ENCODE measurements at places on chromosomes 11 and 22. TPM values are rescaled to one million over a fixed set of nuclear protein-coding genes. Genes with fewer than 3 reads are reported as not detected.

GRCh38 chr11:133020372-133020714 lies 512.0 kb downstream of the OPCML start:
- H3K4me1 ChIP-seq: no peaks in the 10 kb centered on the region
- H3K4me3 ChIP-seq: no peak overlapping the region

- peak overlapping the region; percentile 87 for H3K27ac ChIP-seq
- peak; percentile 55 for DNase-seq
- no peaks in the 10 kb centered on the region for H3K27me3 ChIP-seq
Observed at GRCh38 chr22:37484480-37485394, 1.4 kb downstream of the MFNG start.

GRCh38 chr22:19905347-19906276 lies 36.0 kb upstream of the COMT start:
- no peaks in the 10 kb centered on the region for H3K36me3 ChIP-seq
- H3K4me1 ChIP-seq: no peaks in the 10 kb centered on the region
- H3K27me3 ChIP-seq: no peaks in the 10 kb centered on the region

GRCh38 chr22:46996595-46997310 lies 234.3 kb downstream of the TBC1D22A start:
- H3K27ac ChIP-seq: no peak overlapping the region
- no peaks in the 10 kb centered on the region for H3K27me3 ChIP-seq
- peaks cover 20% of the 10 kb centered on the region for H3K4me1 ChIP-seq
- peaks cover 3% of the 10 kb centered on the region for H3K36me3 ChIP-seq
- H3K4me3 ChIP-seq: no peak overlapping the region

GRCh38 chr11:118194835-118195627 lies 18.6 kb upstream of the SCN2B start:
- H3K27ac ChIP-seq: peak overlapping the region; percentile 40
- peaks cover 21% of the 10 kb centered on the region for H3K4me1 ChIP-seq
- peak; percentile 48 for DNase-seq
- no peak overlapping the region for H3K4me3 ChIP-seq
- no peaks in the 10 kb centered on the region for H3K36me3 ChIP-seq
- no peaks in the 10 kb centered on the region for H3K27me3 ChIP-seq

- no peaks in the 10 kb centered on the region for H3K27me3 ChIP-seq
- no peak overlapping the region for H3K27ac ChIP-seq
- no peaks in the 10 kb centered on the region for H3K4me1 ChIP-seq
- no peaks in the 10 kb centered on the region for H3K36me3 ChIP-seq
- H3K4me3 ChIP-seq: no peak overlapping the region
- DNase-seq: no peak
Observed at GRCh38 chr11:91922846-91923245, 301.8 kb upstream of the FAT3 start.

- H3K4me3 ChIP-seq: no peak overlapping the region
- H3K27ac ChIP-seq: no peak overlapping the region
- no peaks in the 10 kb centered on the region for H3K4me1 ChIP-seq
Observed at GRCh38 chr11:7903940-7904339, 27.1 kb downstream of the OR10A6 start.

DNA sequence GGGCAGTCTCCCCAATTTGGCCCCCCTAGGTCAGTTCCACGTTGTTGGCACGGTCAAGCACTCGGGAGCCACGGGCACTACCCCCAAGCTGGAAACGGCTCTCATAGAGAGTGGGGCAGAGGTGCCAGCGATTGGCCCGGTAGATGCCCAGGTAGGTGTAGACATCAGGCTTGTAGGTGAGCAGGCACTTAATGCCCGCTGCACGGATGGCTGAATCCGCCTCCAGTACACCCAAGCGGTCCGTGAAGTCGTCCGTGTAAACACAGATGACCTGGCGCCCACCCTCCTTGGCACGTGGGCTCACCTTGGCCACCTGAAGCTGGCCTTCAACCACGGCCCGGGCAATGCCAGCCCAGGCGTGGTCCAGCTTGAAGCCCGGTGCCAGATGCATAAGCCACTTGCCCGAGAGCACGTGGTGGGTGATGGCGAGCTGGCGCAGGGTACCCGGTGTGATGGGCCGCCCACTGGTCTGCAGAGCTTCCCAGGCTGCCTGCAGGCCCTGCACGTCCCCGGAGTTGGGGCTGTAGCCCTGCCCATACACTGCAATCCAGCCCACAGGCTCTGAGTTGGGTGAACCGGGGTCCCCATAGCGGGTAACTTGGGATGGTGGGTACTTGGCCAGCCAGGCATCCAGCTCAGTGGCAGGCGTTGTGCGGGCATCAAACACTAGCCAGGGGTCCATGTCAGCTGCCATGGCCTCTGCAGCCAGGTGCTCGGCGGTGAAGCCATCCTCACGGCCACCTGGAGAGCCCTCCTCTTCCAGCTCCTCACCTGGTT lies 1.2 kb downstream of the C11orf68 start:
- peaks cover 64% of the 10 kb centered on the region for H3K4me1 ChIP-seq
- H3K27ac ChIP-seq: peak overlapping the region; percentile 97
- DNase-seq: no peak
- H3K36me3 ChIP-seq: peaks cover 14% of the 10 kb centered on the region
- H3K4me3 ChIP-seq: peak overlapping the region; percentile 76
- no peaks in the 10 kb centered on the region for H3K27me3 ChIP-seq

- no peaks in the 10 kb centered on the region for H3K27me3 ChIP-seq
- peaks cover 9% of the 10 kb centered on the region for H3K36me3 ChIP-seq
- peaks cover 16% of the 10 kb centered on the region for H3K4me1 ChIP-seq
- no peak overlapping the region for H3K27ac ChIP-seq
Observed at GRCh38 chr11:2995031-2995561, 3.0 kb upstream of the NAP1L4 start.

DNA sequence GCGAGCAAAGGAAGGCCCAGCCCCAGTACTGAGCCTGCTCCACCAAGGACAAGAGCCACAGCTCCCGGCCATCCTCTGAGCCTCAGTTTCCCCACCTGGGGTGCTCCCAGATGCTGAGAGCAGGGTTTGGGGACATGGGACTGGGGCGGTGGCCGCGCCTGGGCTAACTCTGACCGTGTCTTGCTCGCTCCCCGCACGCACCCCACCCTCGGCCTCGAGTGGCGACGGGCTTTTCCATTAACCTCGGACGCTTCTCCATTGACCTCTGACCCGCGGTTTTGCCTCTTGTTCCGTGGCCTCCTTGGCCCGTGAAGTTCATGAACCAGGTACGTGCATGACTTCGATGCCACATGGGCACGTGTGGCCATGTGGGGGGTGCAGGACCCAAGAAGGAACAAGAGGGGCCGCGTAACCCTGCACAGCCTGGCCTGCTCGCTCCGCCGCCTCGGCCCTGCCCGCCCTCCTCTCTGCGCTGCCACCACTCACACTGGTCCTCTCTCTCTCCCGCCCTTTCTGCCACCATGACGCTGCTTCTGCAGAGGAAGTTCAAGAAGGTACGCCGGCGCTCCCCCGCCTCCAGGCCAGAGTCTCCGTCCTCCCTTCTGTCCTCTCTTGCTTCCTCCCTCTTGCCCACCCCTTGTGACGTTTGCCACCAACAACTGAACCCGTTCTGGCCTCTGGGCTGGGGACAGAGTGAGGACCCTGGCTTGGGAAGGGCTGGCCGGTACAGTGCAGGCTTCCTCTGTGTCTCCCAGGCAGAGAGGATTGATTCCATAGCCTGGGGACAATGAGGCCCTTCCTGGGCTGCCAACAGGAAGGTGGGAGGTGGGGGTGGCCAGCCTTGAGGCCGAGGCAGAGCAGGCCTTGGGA lies 6.9 kb downstream of the TNNT3 start:
- H3K27me3 ChIP-seq: no peaks in the 10 kb centered on the region
- no peak for DNase-seq
- H3K36me3 ChIP-seq: no peaks in the 10 kb centered on the region
- no peak overlapping the region for H3K4me3 ChIP-seq

DNA sequence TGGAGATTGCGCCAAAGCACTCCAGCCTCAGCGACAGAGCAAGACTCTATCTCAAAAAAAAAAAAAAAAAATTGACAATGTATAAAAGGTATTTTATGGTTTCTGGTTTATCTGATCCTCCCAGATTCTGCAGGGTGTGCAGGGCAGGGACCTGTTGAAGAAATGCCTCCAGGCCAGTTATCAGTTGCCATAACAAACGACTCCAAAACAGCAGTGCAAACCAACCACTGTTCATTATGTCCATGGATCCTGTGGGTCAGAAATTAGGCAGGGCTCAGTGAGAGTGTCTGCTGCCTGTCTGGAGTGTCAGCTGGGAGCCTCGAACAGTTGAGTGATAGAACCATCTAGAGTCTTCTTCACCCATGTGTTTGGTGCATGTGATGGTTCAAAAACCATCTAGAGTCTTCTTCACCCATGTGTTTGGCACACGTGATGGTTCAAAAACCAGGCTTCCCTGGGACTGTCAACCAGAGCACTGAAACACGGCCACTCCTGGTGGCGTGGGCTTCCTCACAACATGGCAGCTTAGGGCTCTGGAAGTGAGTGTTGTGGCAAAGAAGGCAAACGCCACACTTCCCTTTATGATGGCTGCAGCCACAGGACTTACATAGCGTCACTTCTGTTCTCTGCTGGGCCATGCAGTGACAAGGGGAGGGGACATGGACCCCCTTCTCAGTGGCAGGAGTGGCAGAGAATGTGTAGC lies 115.1 kb upstream of the CRYBB3 start:
- DNase-seq: no peak
- H3K4me3 ChIP-seq: no peak overlapping the region
- H3K4me1 ChIP-seq: peaks cover 36% of the 10 kb centered on the region
- no peak overlapping the region for H3K27ac ChIP-seq
- no peaks in the 10 kb centered on the region for H3K36me3 ChIP-seq
- H3K27me3 ChIP-seq: no peaks in the 10 kb centered on the region

DNA sequence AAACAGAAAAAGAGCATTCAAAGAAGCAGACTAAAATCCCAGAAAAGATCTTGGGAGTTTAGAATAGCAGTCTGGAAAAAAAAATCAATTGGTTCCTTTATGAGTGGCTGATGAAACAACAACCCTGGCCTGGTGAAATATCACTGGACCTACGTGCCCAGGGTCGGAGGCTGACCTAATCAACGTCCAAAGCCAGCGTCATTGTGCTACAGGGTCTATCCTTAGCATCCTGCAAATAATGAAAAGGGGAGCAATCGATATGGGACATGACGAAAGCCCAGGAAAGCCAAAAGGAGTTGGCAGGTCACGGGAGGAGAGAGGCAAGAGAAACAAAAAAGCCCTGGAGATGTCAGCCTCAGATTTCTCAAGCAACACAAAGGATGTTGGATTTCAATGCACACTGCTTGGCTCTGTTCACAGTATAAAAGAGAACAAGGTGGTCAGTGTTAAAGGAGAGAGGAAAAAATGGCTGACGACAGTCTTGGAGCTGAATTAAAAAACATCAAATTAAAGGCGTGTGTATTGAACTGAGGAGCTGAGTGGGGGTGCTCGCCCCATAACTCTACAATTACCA lies 148.8 kb downstream of the BLID start:
- no peaks in the 10 kb centered on the region for H3K36me3 ChIP-seq
- no peaks in the 10 kb centered on the region for H3K27me3 ChIP-seq
- no peak for DNase-seq
- H3K4me1 ChIP-seq: no peaks in the 10 kb centered on the region
- no peak overlapping the region for H3K4me3 ChIP-seq
- H3K27ac ChIP-seq: peak overlapping the region; percentile 72

- no peaks in the 10 kb centered on the region for H3K4me1 ChIP-seq
- H3K27me3 ChIP-seq: no peaks in the 10 kb centered on the region
- no peak overlapping the region for H3K4me3 ChIP-seq
- H3K27ac ChIP-seq: no peak overlapping the region
- DNase-seq: no peak
Observed at GRCh38 chr11:117941976-117942654, 12.9 kb upstream of the TMPRSS13 start.

GRCh38 chr11:70314730-70315129 lies 44.2 kb downstream of the PPFIA1 start:
- no peak overlapping the region for H3K4me3 ChIP-seq
- no peaks in the 10 kb centered on the region for H3K27me3 ChIP-seq
- H3K36me3 ChIP-seq: no peaks in the 10 kb centered on the region
- no peak for DNase-seq

- no peaks in the 10 kb centered on the region for H3K4me1 ChIP-seq
- H3K27me3 ChIP-seq: no peaks in the 10 kb centered on the region
- no peak overlapping the region for H3K4me3 ChIP-seq
- DNase-seq: no peak
Observed at GRCh38 chr22:35605851-35606481, 11.2 kb downstream of the MB start.

GRCh38 chr11:33894398-33894746 lies 2.5 kb upstream of the LMO2 start:
- peak overlapping the region; percentile 20 for H3K27ac ChIP-seq
- H3K27me3 ChIP-seq: no peaks in the 10 kb centered on the region
- no peak for DNase-seq
- H3K36me3 ChIP-seq: no peaks in the 10 kb centered on the region

DNA sequence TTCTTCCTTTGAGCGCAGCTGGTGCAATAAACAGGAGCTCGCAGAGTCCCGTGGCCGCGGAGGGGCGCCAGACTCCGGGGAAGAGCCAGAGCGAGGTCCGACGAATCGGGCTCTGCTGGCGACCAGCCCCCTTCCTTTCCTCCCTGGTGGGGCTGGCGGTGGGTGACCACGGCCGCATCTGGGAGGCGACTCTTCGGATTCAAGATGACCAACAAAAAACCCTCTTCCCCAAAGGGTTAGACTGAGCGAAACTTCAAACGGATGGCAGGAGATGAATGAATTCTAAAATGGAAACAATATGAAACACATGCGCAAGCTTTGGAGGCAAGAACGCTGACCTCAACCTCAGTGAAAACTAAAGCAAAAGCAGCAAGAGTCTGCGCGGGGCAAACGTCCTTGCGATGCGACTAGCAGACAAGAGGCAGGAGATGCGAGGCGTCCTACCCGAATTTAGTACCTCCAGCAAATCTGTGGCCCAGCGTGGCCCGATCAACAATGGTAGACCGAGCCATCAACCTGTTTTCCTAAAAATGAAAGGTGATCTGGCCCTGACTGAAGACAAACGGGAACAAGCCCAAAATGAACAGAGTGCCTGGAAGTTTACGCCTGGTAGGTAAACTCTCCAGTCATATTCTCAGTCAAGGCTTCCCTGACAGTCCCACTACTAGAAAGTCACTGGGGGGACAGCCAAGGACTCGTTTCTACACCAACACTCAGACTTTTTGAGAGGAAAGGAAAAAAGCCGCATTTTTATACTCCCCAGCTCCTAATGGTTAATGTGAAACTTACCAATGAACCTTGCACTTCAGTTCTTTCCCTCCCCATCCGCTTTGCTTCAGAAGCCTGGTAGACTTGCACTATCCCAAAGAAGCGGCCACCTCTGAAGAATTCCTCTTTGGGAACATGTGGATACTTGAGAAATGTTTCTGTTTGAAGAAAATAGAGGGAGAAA lies 11.6 kb downstream of the MMP3 start:
- no peak overlapping the region for H3K4me3 ChIP-seq
- H3K27me3 ChIP-seq: no peaks in the 10 kb centered on the region
- H3K36me3 ChIP-seq: no peaks in the 10 kb centered on the region
- no peak overlapping the region for H3K27ac ChIP-seq
- no peaks in the 10 kb centered on the region for H3K4me1 ChIP-seq

GRCh38 chr11:65524014-65524740 lies 706 bp upstream of the SCYL1 start:
- peak overlapping the region; percentile 34 for H3K4me3 ChIP-seq
- DNase-seq: peak; percentile 51
- H3K36me3 ChIP-seq: peaks cover 26% of the 10 kb centered on the region
- H3K27ac ChIP-seq: peak overlapping the region; percentile 80

- no peak overlapping the region for H3K27ac ChIP-seq
- H3K4me1 ChIP-seq: no peaks in the 10 kb centered on the region
- H3K4me3 ChIP-seq: no peak overlapping the region
- H3K36me3 ChIP-seq: no peaks in the 10 kb centered on the region
- H3K27me3 ChIP-seq: no peaks in the 10 kb centered on the region
- DNase-seq: no peak
Observed at GRCh38 chr11:131491503-131491902, 121.1 kb downstream of the NTM start.

GPR152 gene
- not detected for total RNA-seq

OR51B4 gene
- total RNA-seq: 0.98 TPM

IL17REL gene
- not detected for total RNA-seq

OTOG gene
- total RNA-seq: not detected
